Inflammatory macrophage treated with lipopolysaccharide for 1 hour (primary cell): ENCODE measurements at places on chromosomes 1 and 21.
A peak's percentile ranks its signal among the peaks of the same experiment; 100 is the strongest.

DNA sequence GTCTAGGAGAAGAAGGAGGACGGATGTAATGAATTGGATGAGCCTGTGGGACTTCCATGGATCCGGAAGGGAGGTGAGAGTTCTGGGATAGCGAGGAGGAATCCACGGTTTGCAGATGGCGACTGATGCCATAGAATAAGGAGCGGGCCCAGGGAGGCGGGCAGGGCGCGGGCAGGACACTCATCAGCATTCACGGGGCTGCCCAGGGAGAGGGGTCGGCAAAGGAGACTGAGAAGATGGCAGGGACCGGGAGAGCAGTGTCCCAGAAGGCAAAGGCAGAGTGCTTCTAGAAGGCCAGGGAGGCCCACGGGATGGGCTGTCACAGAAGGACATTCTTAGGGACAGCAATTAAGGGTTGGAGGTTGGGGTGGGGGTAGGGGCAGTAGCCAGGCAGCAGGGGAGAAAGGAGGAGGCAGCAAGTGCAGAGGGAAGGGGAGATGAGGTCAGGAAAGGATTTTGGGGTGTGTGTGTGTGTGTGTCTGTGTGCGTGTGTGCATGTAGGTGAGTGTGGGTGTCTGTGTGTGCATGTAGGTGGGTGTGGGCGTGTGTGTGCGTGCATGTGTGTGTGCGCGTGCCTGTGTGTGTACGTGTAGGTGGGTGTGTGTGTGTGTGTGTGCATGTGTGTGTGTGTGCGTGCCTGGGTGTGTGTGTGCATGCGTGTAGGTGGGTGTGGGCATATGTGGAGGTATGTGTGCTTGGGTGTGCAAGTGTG, 1.1 kb upstream of the COL8A2 start:
- no peak for DNase-seq

DNA sequence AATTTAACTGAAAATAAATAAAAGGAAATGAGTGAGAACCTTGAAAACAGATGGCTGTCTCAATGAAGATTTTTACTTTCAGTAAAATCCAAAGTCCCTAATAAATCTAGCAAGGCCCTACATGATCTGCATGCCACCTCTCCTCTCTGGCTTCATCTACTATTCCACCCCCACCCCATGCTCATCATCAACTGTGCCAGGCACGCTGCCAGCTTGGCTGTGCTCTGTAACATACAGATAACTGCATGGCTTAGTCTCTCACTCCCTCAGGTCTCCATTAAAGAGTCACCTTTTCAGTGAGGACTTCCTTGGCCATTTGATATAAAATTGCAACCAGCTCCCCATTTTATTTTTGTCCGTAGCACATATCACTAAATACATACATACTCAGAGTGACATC, 26.7 kb downstream of the RGSL1 start:
- no peak for DNase-seq

- no peak for DNase-seq
These were observed 92.5 kb upstream of the FMN2 start for GRCh38 chr1:239999170-239999569.

DNA sequence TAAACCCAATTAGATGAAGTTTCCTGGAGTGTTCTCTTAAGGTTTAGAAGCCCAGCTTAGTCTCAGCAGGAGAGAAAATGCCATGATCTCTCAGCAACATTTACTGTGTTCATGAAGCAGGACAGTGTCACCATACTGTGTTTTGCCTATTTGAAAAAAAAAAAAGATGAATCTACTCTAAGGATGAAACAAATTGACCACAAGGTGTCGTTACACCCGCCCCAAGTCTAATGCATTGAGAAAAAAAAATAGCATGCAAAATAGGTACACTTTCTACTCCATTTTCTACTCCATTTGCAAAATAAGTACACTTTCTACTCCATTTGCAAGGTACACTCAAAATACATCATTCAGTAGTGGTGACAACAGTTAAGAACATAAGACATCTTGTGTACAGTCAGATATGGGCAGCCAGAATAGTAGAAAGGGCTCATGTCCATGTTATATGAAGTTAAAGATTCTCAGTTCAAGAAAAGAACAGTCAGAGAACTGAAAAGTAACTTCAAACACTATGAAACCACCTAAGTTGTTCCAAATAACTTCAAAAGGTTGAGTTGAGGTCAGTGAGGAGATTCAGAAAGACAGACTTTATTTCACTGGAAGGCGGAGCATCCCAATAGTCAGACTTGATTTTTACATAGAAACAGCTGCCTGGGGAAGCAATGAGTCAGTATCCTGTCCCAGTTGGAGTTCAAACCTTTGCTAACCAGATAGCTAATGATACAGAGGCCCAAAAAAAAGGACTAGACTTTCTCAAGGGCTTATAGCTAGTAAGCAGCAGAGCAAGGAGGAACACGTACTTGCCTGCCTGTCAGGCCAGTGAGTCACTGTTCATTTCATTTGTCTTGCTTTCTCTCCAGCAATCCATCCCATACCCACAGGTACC, 13.3 kb downstream of the PLPPR5 start:
- DNase-seq = no peak

DNA sequence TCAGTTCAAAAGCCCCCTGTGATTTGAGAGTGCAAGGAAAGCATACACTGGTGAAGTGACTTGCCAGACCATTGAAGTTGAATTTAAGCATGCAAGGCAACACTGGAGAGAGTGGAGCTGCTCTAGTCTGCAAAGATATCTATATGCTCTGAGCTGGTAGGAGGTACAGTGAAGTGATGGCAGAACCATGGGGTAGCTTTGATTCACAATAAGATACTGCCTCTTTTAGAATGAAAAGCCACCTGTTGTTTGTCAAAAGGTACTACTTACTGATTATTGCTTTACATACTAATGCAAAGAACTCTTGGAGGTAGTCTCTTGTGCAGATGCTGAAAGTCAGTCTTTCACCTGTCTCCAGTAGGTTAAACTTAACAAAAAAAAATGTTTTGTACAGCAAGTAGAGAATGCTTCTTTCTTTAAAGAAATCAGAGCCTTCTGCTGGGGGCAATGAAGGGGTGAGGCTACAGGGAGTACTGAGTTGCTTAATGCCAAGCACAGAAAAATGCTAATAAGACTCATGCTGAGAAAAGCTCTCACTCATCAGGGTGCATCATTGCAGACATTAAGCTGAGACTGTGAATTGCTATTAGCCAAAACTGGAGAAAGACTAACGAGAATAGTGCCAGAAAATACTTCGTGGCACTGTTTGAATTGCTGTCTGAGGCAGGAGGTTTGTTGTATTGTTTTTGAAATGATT, 1150.5 kb upstream of the TMPRSS15 start:
- no peak for DNase-seq

- DNase-seq = peak; percentile 97
These were observed 51.9 kb upstream of the FMOD start for GRCh38 chr1:203402629-203403337.

- no peak for DNase-seq
These were observed 230.8 kb downstream of the NEGR1 start for GRCh38 chr1:72051538-72051937.

- peak; percentile 80 for DNase-seq
These were observed 7.6 kb downstream of the ENO1 start for GRCh38 chr1:8870616-8871538.

DNA sequence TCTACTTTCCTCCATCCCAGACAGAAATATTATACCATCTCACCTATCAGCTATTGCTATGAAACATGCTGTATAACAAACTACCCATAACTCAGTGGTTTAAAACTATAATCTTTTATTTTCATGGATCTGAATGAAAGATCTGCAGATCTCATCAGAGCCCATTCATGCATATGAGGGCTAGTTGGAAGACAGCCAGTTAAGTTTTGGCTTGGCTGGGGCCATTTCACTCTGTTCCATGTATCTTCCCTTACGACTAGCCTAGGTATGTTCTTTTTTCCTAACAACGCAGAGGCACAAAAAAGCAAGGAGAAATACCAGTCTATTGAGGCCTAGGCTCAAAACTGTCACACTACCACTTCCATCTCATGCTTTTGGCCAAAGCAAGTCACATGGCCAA, 28.1 kb upstream of the RGS1 start:
- DNase-seq = no peak

- DNase-seq = no peak
These were observed 1.2 kb downstream of the RGL1 start for GRCh38 chr1:183806125-183806524.

DNA sequence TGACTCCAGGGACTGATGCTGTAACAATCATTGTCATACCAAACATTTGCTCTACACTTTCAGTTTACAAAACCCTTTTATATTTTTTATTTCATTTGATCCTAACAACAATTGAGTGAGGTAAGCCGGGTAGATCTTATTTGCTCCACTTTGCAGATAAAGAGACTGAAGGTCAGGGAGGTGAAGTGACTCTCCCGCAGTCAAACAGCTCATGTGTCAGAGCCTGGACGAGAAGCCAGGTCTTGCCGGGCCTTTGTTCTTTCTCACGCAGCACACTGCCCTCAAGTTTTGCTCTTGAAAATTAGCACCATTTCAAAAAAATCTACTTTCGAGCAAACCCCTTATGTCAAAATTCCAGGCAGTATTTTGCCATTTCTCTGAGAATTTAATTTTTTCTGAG, 65.2 kb downstream of the CD247 start:
- no peak for DNase-seq

DNA sequence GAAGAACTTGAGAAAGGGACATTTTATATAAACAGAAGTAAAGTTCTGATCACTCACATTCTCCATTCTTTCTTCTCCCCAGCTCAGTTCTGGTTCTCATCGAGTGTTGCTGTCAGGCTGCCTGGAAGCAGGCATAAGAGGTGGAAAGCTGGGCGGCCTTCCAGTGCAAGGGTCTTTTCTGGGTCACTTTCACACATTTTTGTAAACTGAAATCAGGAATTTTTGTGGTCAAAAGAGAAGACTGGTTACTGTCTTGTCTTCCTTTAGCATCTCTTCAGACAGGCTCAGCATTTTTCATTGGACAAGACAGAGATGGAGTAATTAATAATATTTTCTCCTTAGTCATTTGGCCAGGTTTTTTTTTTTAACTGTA, 93.7 kb downstream of the CTH start:
- DNase-seq = no peak

DNA sequence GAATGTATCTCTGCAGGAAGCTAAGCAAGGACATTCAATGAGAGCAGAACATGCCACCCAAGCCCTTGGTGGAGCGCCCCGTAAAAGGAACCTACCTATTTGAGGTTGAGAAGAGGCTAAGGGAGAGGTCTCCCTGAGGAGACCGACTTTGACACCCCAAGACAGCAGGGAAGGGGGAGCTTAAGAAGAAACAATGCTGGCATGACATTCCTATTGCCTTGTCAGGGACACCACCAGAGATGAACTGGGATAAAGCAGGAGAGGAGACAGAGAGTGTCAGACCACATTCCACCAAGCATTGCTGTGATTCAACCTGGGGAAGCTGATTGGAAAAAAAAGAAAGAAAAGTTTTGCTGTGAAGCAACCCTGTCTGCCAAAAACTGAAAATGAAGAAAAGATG, 13.3 kb upstream of the S100A2 start:
- no peak for DNase-seq

DNA sequence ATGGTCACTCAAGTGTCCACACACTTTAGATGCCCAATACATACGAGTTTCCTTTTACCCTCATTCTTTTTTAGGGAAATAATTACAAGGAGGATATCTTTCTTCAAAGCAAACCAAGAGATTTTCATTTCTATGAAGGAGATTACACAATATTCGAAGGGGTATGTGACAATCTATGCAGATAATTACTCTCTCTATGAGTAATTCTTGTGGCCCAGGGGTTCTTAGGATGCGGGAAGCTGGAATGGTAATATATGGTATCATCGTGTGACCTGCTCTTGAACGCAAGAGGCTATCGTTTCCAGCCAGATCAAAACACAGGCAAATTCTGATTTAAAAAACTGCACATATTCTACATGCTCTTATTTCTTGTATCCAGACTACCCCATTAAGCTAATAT, 14.6 kb downstream of the DSCAM start:
- no peak for DNase-seq
